ENCODE measurements at places on chromosomes 13 and 19.

GRCh38 chr13:32229443-32229842 lies 85.7 kb downstream of the ZAR1L start:
- no peak for DNase-seq

DNA sequence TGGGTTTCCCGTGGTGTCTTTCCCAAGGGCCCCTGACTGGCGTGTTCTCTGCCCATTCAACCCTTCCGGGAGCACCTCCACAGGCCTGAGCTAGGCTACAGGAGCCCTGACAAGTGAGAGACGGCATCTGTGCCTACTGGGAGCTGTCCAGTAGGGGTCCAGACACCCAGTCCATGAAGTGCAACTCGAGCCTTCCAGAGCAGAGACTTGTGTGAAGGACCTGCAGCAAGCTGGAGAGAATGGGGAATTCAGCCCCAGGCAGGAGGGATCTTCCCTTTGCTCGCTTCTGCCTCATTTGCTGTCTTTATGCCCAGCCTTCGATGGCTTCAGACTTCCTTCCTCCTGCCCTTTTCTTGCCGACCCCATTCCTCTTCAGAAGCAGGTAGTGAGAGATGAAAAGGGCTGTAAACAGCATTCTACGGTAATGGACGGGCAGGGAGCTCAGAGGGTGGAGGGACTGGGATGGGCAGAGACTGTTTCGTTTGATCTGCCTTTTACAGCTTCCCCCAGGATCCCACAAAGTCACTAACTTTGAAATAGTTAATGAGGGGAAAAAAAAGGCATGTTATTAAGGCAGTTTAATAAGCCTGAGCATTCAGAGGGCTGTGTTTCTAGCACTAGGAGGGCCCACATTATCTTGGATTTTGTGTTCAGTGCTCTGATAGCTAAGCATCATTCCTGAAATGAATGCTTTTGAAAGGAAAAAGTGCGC lies 327.6 kb downstream of the FGF9 start:
- DNase-seq = no peak

DNA sequence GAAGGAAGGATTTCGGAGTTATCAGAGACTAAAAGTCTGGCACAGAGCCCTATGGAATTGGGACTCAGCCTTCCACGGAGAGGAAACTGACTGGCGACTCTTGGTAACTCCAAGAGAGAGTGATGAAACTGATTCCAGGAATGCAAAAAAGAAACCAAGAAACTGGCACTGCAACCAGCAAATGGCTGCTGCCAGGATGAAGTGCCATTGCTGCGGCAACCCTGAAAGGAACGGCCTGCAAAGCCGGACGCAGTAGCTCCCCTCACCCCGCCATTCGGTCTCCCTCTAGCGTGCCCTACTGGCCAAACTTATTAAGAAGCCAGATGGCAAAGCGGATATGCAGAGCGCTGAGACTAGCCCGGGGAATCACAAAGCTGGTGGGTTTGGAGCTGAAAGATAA lies 236.0 kb downstream of the PCDH9 start:
- DNase-seq = peak; percentile 69

DNA sequence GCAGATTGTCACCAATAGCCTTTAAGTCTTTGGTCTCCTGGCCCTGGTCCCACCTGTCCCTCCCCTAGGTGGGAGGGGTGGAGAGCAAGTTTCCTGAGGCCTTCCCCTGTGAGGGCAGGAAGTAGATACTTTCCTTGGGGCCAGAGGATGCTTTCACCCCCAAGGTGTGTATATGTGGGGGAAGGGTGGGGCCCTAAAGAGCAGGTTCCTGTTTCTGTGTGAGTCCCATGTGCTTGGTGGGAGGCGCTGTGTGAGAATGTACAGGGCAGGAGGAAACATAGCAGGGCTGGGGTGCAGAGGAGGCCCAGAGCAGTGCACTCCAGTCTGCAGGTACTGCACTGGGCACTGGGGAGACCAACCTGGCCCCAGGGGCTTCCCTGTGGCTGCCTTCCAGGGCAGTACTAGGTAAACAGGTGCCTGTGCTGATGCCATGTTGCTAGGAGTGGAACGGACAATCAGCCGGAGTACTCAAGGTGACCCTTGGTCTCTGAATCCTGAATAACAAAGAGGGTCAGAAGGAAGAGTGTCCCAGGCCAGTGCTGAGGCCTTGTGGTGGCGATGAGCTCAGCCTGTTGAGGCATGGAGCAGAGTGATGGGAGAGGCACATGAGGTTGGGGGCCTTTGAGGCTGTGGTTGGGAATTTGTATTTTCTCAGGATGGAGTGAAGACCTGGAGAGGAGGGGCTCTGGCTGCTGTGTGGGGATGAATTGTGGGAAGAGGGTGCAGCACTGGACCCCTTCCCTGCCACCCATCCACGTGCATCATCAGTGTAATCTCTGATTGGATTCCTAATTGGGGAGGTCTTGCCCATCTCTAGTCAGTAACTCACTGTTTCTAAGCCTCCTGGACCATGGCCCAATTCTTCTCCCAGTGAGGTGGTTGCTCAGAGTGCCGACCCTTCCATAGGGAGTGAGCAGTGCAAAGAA lies 5.1 kb downstream of the EGLN2 start:
- no peak for DNase-seq

GRCh38 chr13:67966065-67966464 lies 735.9 kb upstream of the PCDH9 start:
- DNase-seq = no peak

DNA sequence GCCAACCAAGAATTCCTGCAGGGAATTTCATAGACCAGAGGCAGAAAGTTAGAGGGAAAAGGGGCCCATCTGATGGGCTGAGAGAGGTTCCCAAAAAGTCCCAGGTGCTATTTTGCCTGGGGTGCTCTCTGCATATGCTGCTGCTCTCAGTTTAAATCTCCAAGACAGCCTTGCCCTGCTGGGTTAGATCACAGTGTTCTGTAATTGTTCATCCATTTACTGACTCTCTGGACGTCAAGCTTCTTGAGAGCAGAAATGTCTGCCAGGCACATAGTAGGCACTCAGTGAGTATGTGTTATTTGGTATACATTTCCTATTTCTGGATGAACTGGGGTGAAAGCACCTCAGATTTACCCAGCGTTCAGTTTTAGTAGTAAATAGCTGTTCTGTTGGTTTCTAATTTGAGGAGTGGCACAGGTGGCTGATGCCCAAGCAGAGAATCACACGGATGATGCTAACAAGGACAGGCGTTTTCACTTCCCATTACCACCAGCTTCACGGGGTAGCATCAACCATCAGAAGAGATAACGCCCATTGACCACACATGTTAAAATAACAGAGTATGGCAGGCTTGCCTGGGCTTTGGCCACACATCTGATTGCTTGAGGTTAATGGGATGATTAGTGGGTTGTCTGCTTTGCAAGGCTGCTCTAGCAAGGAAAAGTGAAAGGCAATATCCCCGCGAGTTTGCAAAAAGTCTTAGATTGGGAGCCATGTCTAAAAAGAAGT lies 161.1 kb downstream of the SLC7A1 start:
- no peak for DNase-seq

GRCh38 chr19:4455719-4456475 lies 1.7 kb downstream of the UBXN6 start:
- no peak for DNase-seq

DNA sequence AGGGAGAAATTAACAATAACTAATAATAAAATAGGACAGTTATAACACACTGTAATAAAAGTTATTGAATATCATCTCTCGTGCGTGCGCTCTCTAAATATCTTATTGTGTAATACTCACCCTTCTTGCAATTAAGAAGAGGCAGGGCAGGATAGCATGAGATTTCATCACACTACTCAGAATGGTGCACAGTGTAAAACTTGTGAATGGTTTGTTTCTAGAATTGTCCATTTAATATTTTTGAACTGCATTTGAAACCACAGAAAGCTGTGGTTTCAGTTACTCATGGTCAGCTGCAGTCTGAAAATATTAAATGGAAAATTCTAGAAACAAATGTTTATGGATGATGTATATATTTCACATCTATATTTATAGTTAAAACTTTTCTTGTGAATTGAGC lies 161.1 kb downstream of the DCT start:
- DNase-seq = no peak

- DNase-seq = no peak
Observed at GRCh38 chr13:72586518-72586917, 140.9 kb downstream of the MZT1 start.

All from neural crest cell (in vitro differentiated cells).